ENCODE measurements at places on chromosomes 11 and 22.
A peak's percentile ranks its signal among the peaks of the same experiment; 100 is the strongest.

GRCh38 chr11:131913267-131913666 is 542.9 kb downstream of the NTM start:
- DNase-seq = no peak

- no peak for DNase-seq
Measured at GRCh38 chr22:35397095-35397904, 2.6 kb upstream of the MCM5 start.

GRCh38 chr11:113316256-113316655 is 1.9 kb downstream of the TTC12 start:
- DNase-seq = no peak

- DNase-seq = no peak
Measured at GRCh38 chr22:23682077-23682476, 8.7 kb upstream of the RGL4 start.

DNA sequence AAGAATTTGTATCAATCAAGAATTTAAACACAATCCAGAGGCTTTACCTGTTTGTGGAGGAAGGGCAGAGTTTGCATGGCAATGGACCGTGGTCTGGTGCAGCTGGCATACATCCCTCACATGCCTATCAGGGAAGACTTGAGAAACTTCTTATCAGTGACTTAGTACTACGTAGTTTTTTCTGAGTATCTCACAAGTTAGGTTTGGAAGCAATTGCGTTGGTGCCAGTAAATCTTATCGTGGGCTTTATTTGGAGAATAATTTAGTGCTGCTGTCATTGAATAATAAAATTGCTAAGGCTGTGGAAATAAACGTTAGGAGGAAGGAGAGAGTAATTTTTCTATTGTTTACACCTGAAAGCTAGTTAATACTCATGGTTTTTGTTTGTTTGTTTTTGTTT is 72.3 kb downstream of the PRMT3 start:
- DNase-seq = no peak

GRCh38 chr11:6663794-6664469 is 8.3 kb upstream of the DCHS1 start:
- DNase-seq = no peak

DNA sequence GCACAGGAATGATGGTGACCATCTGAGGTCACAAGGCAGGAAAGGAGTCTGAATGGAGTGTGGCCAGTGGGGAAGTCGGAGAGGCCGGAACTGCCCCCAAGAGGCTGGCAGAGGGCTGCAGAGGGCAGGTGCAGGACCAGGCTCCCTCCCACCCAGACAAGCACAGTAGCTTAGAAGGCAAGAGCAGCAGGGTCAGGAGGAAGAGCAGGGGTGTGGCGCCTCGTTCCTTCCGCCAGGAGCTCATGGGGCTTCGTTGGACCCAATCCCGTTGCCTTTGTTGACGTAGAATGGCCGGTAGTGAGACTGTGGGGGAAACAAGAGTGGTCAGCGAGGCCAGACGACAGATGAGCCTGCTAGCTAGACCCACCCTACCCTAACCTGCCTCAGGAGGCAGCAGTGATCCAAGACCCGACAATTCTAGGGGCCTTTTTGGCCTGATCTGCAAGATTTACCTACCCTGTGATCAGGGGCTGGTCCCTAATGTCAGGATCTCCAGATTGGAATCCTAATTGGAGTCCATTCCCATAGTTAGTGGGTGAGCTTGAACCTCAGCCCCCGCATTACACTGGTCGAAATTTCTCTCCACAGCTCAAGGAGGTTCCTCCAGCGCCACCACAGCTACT is 25.6 kb downstream of the TRIM29 start:
- no peak for DNase-seq

DNA sequence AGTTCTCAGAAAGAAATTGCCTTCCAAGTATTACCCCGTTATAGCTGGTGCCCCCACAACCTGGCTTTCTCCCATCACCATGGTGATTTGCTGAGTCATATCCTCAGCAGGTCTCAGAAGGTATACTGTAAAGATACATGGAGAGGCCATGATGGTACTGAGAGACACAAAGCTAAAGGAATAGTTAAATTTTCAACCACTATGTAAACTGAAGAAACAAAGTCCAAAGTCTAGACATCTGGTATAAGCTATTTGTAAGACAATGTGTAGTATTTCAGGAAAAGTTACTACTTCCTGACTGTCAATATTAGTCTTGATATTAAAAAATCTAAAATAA is 377.1 kb downstream of the DCDC1 start:
- no peak for DNase-seq

- DNase-seq = no peak
Measured at GRCh38 chr11:107357877-107358276, 99.7 kb downstream of the CWF19L2 start.

DNA sequence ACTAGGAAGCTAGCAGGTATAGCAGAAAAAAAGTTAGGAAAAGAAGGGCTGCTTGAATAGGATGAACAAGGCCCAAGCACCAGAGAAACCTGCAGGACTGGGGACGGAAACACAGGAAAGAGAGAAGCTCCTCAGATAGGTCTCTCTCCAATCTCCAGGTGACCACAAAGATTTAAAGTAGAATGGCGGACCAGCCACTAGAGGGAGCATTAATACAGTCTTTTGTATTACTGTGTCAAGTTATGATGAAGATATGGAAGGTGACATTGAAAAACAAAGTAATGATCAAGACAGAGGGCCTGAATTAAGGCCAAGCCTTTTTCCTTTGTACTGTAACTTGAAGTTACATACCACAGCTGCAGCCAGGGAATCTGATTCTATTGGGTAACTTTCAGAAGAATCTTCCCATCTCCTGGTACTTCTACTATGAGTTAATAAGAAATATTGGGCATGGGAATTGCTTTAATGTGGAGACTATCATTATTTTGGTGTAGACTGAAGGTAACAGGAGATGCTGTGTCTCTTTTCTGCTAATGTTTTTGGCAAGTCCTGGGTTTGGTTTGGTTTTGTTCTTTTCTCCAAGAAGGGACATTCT is 33.8 kb downstream of the OR2AG2 start:
- DNase-seq = peak; percentile 60

DNA sequence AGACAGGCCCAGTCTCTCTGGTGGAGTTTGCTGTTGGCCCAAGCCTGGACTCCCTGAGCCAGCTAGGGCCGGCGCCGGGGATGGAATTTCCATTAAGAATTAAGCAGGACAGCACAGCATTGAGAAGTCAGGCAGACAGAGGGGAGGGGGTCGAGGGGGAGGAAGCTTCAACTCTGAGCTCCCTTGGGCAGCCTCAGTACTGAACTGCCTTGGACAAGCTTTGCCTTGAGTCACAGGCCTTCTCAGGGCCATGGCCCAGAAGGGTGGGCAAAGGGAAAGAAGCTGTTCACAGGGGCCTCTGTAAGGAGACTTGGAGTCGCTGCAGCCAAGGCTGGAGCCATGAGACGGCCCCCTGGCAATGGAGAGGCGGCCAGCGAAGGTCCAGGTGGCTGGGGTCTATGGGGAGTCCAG is 2.6 kb upstream of the INSC start:
- no peak for DNase-seq

DNA sequence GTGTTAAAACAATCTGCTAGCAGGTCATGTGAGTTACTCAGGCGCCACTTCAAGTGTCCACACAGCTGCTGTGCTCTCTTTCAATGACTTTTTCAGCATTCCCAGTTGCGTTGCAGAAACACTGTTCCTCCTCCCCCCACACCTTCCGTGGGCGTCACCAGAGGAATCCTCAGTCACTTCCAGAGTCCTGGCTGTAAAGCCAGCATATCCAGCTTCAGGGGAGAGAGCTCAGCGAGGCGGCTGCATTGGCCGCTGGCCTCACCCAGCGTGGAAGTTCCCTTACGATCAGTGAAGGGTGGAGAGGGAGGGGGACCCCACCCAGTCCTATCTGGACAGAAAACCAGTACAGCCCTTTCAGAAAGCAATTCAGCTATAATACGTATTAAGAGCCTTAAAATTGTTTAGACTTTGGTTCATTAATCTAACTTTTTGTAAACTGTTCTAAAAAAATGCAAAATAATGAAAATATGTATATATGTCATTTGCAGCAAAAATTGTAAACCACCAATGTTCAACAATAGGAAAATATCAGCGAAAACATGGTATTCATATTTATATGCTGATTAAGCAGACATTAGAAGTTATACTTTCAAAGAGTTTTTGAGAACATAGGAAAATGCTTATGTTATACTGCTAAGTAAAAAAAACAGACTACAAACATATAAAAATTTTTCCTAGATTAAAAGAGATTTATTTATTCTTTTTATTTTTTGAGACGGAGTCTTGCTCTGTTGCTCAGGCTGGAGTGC is 2.8 kb upstream of the ANO9 start:
- DNase-seq = no peak

- no peak for DNase-seq
Measured at GRCh38 chr22:42273855-42274451, 3.5 kb upstream of the TCF20 start.

DNA sequence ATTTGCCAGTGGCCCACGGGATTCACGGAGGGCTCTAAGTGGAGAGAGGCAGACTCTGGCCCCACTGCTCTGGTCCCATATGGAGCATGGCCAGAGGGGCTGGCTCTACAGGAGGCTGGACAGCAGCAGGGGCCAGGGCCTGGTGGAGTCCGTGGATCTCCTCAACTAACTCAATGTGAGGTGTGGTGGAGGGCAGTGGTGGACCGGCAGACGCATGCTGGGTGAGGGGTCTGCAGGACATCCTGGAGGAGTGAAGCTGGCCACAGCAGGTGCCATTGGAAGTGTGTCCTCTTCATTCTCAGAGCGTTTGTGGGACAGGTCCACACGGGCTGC is 15.6 kb downstream of the IGF2 start:
- no peak for DNase-seq

DNA sequence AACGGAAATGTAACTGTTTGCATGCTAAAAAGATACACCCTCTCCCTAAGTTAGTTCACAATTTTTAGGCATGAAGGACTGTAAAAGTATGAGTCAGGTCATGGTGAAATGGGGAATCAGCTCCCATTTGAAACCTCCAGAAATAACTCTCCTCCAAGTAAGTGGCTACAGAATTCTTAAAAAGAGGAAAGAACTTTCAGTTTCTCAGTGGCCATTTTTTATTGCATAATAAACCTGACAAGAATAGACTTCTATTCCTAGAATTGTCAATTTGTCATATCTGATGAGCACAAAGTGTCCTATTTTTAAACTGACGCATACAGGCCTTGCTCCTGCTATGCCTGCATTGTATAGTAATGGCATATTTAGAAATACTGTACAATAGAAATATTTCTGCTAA is 612.2 kb downstream of the CNTN5 start:
- no peak for DNase-seq

GRCh38 chr11:121652971-121653370 is 200.2 kb upstream of the SORL1-AS1 start:
- DNase-seq = no peak
